Hematopoietic multipotent progenitor cell treated with erythropoietin and hydrocortisone succinate and interleukin-3 and kit ligand, for 4 days (in vitro differentiated cells): ENCODE measurements at places on chromosomes 13 and 19.

DNA sequence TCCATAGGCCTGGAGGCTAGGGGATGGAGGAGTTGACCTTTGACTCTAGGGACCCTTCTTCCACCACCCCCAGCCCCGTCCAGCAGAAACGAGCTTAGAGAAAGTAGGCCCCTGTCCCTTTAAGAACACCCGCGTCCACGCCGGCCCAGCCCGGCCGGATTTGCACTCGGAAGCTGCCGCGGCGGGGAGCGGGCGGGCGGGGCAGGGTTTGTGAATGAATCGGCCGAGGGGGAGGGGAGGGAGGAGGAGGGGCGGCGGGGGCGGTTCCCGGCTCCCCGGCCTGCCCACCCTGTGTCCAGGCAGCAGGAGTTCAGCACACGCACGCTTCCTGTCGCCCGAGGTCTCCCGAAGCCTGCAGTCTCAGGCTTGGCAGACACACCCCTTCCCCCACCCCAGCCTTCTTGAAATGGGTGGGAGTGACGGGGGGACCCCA lies 1.5 kb downstream of the UNC13A start:
- DNase-seq: peak; percentile 35

DNA sequence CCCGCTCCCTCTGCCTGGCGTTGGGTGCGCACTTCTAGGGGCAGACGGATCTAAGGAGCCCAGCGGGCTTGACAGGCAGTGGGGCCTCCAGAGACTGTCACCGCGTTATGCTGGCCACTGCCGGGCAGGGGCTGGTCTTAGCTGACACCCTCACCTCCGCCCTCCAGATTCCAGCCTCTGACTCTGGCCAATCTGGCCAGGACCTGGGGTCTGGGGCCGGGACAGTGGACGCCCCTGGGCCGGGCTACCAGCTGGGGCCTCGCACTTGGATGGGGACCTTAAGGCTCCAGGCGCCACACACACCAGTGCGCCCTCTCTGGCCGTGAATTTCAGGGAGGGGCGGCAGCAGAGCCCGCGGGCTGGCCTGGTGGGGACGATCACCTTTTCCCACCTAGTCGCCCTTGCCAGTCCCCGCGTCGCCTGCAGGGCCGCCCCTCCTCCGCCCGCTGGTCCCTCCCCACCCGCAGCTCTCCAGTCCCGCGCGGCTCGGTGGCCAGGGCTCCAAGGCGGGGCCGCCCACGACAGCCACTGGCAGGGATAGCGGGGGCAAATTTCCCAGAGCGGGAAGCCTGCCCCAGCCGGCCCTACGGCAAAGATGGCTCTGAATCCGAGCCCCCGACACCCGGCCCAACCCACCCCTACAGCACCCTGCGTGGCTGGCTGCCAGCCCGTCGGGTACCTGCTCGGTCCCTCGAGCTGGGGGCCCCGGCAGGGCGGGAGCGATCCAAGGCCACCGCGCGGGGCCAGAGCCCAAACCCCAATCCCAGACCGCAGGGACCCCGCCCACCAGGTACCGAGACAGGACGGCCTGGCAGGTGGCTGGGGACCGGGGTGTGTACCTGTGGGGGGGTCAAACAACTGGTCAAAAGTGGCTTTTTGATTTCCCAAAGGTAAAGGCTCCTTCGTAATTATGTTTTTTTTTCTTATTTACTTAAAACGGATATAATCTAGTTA lies 6.1 kb upstream of the ZNF98 start:
- DNase-seq: no peak

DNA sequence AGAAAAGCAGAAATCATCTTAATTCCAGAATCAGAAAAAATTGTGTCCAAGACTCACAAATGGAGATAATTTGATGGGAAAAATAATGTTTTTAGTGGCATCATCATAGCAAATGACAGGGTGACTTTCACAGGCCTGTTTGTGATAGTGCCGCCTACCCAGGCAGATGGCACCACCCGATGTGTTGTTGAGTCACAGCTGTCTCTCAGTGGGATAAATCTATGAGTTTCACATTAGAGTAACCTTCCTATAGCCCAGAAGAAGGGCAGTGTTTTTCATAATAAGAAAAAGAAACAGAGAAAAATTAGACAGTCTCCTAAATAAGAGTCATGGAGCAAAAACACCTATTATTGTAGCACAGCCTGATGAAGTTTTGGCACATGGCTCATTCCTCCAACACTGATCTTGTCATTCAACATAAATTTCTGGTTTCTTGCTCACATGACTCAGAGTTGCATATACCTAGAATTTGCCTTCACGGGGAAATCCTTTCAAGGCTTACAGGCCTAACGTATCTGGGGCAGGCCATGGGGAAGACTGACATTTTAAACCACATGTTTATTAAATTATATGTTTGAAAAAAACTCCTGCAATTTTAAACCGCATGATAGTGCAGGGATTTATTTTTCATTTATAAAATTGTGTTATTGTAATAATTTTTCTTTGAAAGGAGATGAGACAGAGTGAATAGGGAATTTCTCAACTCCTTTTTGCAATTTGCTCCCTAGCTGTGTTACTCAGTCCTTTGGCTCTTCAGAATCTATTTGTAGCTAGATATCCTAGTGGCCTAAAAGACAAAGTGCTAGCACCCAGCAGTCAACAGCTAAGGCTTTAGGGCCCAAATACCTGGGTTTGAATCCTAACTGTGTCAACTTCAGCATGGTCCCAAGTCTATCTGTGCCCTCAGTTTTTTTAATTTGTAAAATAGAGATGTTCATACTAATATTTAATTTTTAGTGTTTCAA lies 393.7 kb downstream of the NDFIP2 start:
- no peak for DNase-seq

DNA sequence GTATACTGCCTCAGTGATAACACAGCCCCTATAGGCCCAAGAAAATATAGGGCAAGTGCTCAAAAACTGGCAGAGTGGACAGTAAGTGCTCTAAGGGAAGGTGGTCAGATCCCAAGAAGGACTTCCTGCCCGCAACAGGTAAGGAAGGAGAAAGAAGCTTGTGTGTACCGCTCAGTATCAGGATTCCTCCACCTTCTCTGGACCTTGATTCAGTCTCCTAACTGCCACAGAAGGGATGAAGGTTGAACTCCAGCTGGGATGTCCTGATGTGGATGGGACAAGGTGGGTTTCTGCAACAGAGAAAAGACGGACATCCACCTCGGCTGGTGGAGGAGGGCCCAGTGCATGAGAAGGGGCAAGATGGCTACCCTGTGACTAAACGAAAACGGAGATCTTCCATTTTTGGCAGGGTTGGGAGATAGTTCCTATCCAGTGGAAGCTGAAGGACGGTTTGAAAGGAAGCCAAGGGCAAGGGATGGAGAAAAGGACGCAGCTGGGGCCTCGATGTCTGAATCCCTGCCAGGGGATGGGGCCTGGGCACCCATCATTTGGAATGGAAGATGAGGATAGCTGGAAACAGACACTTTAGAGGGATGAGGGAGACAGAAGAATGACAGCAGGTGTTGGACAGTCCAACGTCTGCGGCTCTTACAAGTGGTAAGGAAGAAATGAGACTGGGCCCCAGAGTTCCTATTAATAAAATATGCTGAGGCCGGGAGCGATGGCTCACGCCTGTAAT lies 1.3 kb upstream of the ATF5 start:
- no peak for DNase-seq

- DNase-seq: no peak
Measured at GRCh38 chr19:19649580-19649995, 6.1 kb upstream of the GMIP start.

GRCh38 chr19:55605637-55606470 lies at the start of gene ZNF865:
TSS of gene ZNF865 (plus strand) at chr19:55605647. CDS start at chr19:55613619, 7,972 bp downstream.
- DNase-seq: peak; percentile 93

GRCh38 chr19:1847684-1848398 lies 442 bp downstream of the REXO1 start:
- peak; percentile 84 for DNase-seq

- DNase-seq: no peak
Measured at GRCh38 chr19:52200044-52200443, 10.2 kb downstream of the PPP2R1A start.

GRCh38 chr19:43329989-43330388 lies 23.5 kb upstream of the CD177 start:
- DNase-seq: no peak

DNA sequence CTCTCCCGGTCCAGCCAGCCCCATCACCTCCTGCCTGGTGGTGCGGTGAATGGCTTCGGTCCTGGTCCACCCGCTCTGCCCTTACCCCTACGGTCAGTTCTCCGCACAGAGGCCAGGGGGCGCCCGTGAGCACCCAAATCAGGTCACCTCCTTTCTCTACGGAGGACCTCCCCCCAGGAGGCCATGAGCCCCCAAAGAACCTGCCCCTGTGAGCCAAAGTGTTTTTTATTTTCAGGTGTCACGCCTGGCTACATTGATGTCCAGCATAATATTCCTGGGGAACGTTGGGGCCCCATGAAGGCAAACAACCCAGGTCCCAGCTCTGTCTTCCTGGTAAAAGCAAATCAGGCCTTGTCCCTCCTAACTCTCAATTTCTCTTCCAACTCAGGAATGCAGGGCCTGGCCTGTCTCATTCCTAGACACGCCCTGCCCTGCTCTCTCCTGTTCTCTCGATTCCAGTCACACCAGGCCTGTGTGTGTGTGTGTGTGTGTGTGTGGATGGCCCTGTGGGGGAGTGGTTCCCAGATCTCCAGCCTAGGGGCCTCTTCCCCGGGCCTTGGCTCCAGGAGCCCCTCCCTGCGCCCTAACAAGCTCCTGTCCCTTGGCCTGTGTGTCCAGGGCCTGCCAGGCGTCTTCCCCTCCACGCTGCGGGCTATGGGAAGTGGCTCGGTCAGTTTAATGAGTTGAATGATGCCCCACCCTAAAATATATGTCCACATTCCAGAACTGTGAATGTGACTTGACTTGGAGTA lies 9.7 kb upstream of the GIPC1 start:
- DNase-seq: peak; percentile 80
